T-helper 1 cell treated with Interleukin-12 subunit alpha and Interleukin-12 subunit beta and Interleukin-4 antibody, amounts not matched to agents 30 ng/mL and 1 ng/mL, for 36 hours (primary cell): ENCODE measurements at places on chromosomes 13 and 19. TPM values are rescaled to one million over a fixed set of nuclear protein-coding genes. Genes with fewer than 3 reads are reported as not detected.

The LRRC4B gene
- total RNA-seq: not detected in 2 replicates

The KCNJ14 gene
- total RNA-seq: 1.5 and 1.8 TPM in 2 replicates

The CAPS gene
- 13.0 and 15.5 TPM in 2 replicates for total RNA-seq

The SLC6A16 gene
- 5.6 and 5.8 TPM in 2 replicates for total RNA-seq

The TLE6 gene
- total RNA-seq: 0.54 and 1.1 TPM in 2 replicates
